ENCODE measurements at places on chromosomes 3 and 15.

GRCh38 chr15:82951472-82952157 lies 905 bp downstream of the HOMER2 start:
- no peak for DNase-seq

- no peak for DNase-seq
These were observed 1.4 kb downstream of the CIB2 start for GRCh38 chr15:78129751-78130287.

DNA sequence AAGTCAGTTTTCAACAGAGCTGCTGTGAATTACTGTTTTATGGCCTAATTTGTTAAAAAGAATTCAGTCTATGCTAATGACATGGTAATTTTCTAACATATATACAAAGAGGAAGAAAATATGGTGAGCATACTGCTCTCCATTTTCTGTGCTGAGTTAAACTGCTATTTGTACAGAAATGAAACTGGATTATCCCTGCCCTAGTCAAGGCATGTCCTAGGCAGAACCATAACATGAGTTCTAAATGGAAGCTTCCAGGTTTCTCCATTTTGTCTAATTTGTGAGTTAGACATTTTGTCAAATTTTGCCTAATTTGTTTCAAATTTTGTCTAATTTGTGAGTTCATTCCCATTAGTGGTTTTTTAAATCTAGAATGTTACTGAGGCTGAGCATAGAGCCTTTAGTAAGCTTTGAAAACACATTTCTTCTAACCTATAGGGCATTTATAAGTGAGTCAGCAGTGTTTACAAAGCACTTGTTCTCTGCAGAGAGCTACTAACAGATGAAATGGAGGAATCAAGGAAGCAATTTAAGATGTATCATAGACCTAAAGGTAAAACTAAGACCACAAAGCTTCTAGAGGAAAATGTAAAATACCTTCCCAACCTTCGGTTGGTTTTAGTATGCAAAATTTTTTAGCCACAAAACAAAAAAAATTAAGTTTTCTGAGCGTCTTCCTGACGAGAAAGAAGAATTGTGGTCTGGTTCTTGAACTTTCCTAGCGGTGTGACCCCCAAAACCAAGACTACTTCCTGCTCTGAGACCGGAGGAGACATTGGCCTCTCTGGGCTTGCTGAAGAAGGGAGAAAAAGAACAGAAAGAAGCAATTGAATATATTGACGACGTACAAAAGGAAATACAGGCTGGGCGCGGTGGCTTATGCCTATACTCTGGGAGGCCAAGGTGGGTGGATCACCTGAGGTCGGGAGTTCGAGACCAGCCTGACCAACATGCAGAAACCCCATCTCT lies 9.8 kb downstream of the P2RY14 start:
- no peak for DNase-seq

- no peak for DNase-seq
These were observed 25.8 kb upstream of the MFGE8 start for GRCh38 chr15:88938802-88939485.

- DNase-seq: no peak
These were observed 310.1 kb downstream of the UACA start for GRCh38 chr15:70453238-70453637.

- DNase-seq: no peak
These were observed 7.4 kb upstream of the CCK start for GRCh38 chr3:42273361-42273760.

DNA sequence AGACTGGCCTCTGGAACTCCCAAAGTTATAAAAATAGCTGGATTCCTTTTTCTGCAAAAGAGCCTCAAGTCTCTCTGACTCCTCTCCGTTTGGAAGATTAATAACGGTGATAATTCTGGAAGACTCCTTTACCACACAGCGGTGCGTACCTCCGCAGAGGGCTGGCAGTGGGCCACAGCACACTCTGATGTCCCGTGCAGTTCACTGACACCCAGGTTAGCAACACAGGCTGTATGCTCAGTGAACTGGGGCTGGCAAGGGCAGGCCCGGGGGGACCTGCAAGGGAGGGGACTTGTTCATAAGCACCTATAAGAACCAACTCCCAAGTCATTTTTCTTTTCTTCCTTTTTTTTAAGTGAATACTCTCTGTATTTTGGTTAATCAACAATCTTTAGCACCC lies 120.3 kb upstream of the TJP1 start:
- no peak for DNase-seq

DNA sequence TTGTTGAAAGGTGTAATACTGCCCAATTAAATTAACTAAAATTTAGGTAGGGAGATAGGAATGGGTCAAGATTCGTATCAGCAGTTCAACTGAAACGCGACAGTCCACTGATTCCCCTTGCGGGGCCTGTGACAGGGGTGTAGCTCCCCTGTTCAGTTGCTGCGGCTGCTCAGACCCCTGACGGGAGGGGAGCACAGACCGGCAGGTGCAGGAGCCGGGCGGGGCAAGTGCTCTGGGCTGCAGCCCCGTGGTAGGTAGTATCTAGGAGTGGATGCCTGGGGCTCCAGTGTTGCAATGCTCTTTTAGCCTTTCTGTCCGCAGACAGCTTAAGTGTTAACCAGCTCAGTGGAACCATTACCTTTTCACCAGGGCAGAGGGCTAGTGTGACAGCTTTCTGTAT lies 164.9 kb downstream of the ROBO2 start:
- no peak for DNase-seq

GRCh38 chr3:149003653-149004305 lies 12.4 kb downstream of the GYG1 start:
- DNase-seq: no peak

GRCh38 chr3:50582083-50582482 lies 12.8 kb downstream of the HEMK1 start:
- no peak for DNase-seq

- DNase-seq: no peak
These were observed 242.6 kb upstream of the TOPAZ1 start for GRCh38 chr3:43998836-43999727.

- no peak for DNase-seq
These were observed 2.1 kb downstream of the HDAC11 start for GRCh38 chr3:13482106-13482690.

DNA sequence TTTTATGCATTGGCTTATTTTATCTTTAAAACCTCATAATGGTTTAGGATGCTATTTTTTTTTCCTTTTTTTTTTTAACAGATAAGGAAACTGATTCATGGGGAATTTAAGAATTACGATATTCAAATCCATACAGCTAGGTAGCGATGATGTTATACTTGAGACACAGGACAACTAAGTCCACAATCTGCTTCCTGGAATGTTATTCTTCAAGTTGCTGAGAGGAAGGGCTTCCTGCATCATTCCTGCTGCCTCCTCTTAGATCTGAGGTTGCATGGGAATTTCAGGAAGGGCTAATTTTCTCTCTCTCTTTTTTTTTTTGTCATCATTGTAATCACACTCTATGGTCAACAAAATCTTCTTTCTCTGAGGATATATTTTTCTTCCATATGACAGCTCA lies 595.5 kb downstream of the GRM7 start:
- no peak for DNase-seq
